ENCODE measurements at places on chromosomes 13 and 19. TPM values are rescaled to one million over a fixed set of nuclear protein-coding genes. Genes with fewer than 3 reads are reported as not detected.
A peak's percentile ranks its signal among the peaks of the same experiment; 100 is the strongest.

GRCh38 chr13:112072534-112073244 is 5.7 kb downstream of the SOX1 start:
- DNase-seq, result no peak

Gene GARIN5A
- 2.1 TPM for total RNA-seq

DNA sequence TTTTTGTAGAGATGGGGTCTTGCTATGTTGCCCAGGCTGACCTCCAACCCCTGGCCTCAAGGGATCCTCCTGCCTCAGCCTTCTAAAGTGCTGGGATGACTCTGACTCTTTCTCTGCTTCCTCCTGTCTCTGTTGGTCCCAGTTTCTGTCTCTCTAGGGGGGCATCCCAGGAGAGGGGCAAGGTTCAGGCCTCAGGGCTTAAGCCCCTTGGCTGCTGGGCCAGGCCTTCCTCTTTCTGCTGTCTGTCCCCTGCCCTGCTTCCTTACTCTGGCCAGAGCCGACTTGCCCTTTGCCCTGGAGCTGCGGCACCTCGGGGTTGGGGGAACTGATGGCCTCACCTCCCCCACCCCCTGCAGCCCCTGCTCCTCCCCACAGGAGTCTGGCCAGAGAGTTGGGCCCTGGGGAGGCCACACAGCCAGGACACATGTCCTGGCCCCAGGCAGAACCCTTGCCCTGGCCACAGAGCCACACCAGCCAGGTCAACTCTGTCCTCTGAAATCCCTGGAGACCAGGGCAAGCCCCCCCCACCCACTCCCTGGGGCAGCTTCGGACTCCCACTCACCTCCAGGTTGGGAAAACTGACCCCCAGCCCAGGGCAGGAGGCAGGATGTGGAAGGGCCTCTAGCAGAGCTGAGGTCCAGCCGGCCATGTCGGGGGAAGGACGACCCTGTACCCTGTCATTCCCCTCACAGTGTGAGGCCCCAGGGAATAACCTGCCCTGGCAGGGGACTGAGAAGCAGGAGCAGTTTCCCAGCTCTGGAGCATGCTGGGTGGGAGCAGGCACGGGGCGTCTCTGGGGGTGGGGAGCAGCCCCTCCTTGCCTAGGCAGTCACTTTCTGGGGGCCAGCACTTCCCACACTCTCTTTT is 23.7 kb downstream of the CEBPA start:
- no peak for DNase-seq

Gene SIX5
- 11.0 TPM for total RNA-seq

- DNase-seq, result no peak
Observed at GRCh38 chr13:23516702-23517101, 53.5 kb upstream of the TNFRSF19 start.

- no peak for DNase-seq
Observed at GRCh38 chr13:98171900-98172589, 5.0 kb downstream of the RNF113B start.

Gene COX6B1
- 761 TPM for total RNA-seq

Gene PVR
- total RNA-seq, result 54.6 TPM

DNA sequence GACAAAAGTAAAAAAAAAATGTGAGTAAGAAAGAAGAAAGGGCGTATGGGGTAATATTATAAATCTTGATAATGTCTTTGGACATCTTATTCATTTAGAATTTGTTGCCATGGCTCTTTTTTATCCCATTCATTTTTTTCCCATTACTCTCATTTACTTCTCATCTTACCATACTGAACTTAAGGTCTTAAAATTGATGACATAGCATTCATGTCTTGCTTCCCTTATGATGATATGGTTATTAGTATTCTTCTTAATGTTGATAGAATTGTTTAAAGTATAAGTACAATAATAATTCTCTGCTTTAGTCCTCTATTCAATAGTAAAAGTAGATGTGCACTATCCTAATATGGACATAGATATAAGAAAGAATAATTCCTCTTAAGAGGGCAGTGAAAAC is 204.1 kb upstream of the KLF12 start:
- DNase-seq, result no peak

DNA sequence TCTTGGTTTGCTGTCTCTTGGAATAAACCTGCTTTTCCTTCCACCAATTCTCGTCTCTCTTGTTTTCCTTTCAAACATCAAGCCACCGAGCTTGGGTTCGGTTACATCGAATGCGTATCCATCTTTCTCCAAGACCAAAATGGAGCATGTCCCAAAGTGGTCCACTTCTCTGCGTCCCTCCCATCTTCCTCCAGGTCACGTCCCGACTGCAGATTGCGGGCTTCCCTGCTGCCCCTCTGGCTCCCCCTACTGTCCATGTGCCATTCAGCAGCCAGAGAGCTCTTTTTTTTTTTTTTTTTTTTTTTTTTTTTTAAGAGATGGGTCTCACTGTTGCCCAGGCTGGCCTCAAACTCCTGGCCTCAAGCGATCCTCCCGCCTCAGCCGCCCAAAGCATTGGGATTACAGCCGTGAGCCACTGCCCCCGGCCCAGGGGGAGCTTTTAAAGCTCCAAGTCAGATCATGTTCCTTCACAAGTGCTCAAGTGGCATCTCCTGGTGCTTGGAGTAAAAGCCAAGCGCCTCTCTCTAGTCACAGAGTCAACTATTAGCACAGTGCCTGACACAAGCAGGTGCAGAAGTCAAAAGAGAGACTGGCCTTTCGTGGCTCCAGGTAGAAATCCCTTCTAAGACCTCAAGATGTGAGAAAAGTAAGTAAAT is 10.0 kb downstream of the COL5A3 start:
- DNase-seq, result peak; percentile 72
